ENCODE measurements at places on chromosomes 3 and 15.

DNA sequence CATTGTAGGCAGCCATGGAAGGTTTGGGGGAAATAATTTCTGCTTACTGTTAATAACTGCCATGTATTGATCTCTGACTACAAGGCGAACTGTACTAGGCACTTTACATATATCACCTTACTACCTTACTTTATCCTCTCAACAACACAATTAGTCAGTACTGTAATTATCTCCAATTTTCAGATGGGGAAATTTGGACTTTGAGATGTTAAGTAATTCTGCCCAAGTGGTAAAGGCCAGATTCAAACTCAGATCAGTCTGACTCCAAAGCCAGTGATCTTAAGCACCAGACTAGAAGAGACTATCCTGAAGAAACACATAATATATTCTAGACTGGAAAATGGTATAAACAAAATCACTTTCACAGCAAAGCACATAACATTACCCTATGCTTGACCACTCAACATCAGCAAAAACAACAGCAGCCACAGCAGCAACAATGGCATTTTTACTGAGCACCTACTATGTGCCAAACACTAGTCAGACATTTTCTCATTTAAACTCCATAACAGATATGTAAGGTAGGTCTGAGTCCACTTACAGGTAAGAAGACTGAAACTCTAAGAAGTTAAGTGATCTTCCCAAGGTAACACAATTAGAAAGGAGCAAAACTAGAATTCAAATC is 13.1 kb downstream of the MTHFS start:
- no peak for DNase-seq

- no peak for DNase-seq
Observed at GRCh38 chr15:83810110-83810509, 156.2 kb downstream of the ADAMTSL3 start.

DNA sequence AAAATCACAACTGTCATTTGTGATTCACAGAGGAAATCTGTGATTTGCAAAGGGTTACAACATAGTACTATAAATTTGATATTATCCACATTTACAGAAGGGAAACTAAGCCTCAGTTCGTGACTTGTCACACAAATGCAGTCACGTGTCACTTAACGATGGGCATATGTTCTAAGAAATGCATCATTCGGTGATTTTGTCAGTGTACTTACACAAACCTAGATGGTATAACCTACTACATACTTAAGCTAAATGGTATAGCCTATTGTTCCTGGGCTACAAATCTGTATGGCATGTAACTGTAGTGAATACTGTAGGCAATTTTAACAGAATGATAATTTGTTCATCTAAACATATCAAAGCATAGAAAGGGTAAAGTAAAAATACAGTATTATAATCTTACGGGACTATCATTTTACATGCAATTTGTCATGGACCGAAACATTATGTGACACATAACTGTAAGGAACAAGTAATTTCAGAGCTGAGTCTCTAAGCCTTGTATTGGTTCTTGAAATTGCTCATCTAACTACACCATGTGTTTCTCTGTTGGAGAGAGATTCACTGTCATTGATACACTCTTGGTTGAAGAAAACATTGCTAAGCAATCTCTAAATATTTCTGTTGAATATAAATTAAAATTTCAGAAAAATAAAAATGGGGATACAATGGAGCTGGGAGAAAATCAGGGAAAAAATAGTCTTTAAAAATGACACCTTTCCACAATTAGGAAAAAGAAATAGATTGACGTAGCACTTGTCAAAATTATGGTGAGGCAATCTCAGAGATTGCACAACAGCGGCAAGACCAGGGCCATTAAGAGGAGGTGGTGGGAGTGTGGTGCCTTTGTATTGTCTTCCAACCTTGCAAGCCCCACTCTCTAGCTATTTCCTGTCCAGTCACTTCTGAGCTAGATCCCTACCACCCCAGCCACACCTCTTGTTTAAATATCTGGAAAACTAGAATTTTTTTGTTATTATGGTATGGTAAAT is 645.8 kb upstream of the TBL1XR1 start:
- no peak for DNase-seq

GRCh38 chr3:53506110-53506762 is 11.8 kb downstream of the CACNA1D start:
- DNase-seq: no peak

GRCh38 chr3:100708644-100708988 is 678 bp upstream of the TFG start:
- DNase-seq: no peak

- no peak for DNase-seq
Observed at GRCh38 chr3:9208605-9209152, 40.8 kb downstream of the SRGAP3 start.

- no peak for DNase-seq
Observed at GRCh38 chr3:155254445-155254844, 39.0 kb downstream of the STRIT1 start.

DNA sequence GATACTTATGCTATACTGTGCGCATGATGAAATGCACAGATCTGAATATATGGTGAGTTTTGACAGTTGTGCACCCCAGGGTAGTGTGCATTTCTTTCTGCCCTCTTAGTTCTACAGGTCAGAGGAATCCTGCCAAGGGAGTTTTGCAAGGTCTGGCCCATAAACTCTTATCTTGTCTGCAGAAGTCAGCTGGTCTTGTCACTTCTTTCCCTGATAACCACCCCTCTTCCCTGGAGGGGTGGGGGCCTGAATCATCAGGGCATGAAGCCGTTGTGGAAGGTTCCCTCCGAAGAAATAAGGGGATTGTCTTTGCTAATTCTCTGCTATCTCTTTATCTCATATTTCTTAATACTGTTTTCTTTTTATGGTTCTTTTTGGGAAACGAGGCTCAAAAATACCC is 30.4 kb downstream of the TRIM71 start:
- no peak for DNase-seq

DNA sequence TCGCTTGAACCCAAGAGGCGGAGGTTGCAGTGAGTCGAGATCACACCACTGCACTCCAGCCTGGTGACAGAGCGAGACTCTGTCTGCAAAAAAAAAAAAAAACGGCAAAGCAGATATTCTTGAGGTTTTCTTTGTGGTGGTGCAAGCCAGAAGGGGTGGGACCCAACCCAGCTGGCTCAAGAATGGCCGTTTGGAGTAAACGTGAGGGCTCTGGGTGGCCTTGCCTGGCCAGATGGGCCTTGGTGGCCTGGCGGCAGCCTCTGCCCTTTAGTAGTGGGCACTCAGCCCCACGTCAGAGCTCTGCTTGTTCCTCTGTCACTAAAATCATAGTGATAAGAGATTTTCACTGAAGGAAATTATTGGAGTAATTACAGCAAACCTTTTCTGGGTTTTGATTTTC is 50.5 kb downstream of the ATP1B3 start:
- no peak for DNase-seq

GRCh38 chr3:171346582-171347300 is 113.5 kb downstream of the TNIK start:
- DNase-seq: no peak

GRCh38 chr15:48520376-48521155 is 124.9 kb downstream of the FBN1 start:
- no peak for DNase-seq

DNA sequence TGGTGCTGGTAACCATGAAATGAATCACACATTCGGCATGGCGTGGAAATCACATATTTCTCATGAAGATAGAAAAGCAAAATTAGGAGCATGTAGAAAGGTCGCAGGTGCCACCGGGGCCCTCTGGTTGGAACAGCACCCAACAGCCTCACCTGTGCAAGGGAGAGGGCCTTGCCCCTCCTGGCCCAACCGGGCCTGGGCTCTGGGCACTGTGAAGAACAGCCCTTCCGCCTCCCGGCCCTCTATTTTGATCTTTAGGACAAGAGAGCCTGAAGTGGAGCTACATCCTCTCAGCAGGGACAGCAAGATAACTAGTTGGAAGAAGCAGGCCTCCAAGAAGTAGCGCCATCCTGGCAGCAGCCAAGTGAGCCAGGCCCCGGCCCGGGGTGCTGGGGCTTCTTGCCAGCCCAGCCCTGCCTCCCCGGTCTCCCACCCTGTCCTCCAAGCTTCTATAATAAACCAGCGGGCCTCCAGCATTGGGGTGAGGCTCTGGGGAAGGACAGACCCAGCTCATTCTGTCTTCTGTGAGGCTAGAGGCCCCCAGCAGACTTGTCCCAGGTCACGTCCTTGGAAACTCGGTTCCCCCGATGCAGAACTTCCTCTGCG is 46.1 kb upstream of the FGD5 start:
- no peak for DNase-seq

DNA sequence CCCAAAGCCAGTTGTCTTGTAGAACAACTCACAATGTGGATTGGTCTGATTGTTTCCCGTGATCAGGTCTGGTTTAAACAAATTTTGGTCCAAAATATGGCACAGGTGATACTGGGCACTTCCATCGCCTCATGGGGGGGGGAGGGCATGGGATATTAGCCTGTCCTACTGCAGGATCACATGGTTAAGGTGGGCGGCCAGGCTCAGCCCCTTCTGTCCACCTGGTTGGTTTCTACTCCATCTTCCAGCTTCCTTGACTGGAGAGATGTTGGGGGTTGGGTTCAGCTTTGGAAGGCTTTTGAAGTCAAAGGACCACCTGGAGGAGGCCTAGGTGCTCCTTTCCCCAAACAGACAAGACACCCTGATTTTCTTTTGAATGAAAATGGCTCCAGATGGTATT is 7.2 kb downstream of the KLF13 start:
- DNase-seq: no peak

GRCh38 chr15:70050970-70051369 is 46.7 kb downstream of the TLE3 start:
- DNase-seq: no peak

DNA sequence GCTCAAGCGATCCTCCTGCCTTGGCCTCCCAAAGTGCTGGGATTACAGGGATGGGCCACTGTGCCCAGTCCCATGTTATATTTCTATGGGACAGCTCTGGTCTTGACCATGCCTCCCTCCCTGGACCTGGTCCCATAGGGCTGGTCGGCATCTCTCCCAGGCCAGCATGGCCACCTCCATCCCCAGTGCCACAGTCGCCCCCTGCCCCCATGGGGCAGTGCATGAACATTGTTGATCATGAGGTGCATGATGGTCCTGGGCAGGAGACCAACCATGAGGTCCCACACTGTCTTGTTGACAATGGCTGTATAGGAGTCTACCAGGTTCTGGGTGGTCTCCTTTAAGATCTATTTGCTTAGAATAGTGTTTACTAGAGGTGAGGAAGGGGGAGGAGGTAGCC is 6.5 kb downstream of the RPS17 start:
- no peak for DNase-seq

DNA sequence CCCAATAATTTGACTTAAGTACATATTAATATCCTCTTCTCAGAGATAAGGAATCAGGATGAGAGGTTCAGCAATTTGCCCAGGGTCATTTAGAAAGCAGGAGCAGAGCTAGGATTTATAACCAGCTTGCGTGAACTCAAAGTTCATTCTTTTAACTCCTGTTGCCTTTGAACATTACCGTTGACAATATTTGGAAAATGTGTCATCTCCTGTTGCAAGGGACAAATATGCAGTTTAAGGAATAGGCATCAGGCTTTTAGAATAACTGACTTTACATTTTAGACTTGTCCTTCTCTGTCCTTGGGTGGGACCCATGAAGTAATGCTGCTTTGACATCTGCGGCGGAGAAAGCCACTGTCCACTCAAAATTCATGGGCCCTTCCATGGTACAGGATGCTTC is 252.2 kb upstream of the RGMA start:
- DNase-seq: no peak

DNA sequence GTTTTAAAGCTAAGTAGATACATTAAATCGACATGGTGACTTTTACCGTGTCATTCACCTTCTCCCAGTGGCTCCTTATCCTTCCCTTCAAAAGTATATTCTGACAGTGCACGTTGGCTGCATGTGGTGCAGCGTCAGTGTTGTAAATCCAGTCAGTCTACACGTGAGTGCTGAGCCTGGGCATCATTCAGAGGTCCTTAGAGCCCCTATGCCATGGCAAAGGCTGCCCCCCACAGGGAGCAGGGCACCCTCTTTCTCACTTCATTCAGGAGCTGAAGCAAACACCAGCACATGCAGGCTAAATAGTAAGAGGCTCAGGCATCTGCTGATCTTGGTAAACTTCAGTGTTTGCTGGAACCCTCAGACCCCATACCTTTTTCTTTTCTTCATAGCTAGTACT is 43.3 kb downstream of the RASGRP1 start:
- no peak for DNase-seq

DNA sequence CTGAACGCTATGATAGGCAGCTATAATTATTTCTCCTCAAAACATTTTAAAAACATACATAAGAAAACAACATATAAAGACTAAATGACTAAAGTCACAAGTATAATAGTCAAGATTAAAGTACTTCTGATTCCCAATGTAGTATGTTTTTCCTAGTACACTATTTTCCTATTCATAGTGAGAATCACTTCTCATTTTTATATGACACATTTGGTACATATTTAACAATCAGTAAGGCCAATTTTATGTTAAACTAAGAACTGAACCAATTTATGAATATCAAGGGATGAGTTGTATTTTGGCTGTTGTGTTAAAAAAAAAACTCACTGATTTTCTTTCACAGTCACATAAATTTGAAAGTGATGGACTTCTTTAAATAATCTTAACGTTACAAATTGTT is 79.7 kb downstream of the DENND4A start:
- no peak for DNase-seq

DNA sequence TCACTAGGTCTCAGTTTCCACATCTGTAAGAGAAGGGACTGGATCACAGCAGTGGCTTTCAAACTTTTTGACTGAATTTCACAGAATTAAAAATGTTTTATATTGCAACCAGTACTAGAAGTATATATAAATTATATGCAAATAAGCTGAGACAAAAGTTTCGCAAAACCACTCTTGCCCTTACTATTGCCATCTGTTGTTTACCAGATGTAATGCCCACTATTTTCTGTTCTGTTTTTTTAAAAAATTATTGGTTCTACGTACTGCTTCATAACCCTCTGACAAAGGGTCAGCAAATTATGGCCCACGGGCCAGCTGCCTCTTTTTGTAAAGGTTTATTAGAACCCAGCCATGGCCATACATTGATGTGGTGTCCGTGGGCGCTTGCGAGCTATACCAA is 44.8 kb downstream of the PDIA5 start:
- DNase-seq: no peak

GRCh38 chr15:45587095-45587862 is at the start of gene BLOC1S6:
BLOC1S6 (plus strand) TSS chr15:45587379; CDS start chr15:45587444, 65 bp downstream.
- peak; percentile 92 for DNase-seq

- no peak for DNase-seq
Observed at GRCh38 chr3:177764377-177764912, 567.2 kb upstream of the TBL1XR1 start.

Measured in activated CD4-positive, alpha-beta memory T cell treated with anti-CD3 and anti-CD28 coated beads for 36 hours (primary cell).